ENCODE measurements at places on chromosomes 5 and 9.

- DNase-seq, result no peak
Observed at GRCh38 chr5:612498-613424, 621 bp downstream of the CEP72 start.

- DNase-seq, result no peak
Observed at GRCh38 chr5:147576646-147577535, 67.0 kb upstream of the DPYSL3 start.

DNA sequence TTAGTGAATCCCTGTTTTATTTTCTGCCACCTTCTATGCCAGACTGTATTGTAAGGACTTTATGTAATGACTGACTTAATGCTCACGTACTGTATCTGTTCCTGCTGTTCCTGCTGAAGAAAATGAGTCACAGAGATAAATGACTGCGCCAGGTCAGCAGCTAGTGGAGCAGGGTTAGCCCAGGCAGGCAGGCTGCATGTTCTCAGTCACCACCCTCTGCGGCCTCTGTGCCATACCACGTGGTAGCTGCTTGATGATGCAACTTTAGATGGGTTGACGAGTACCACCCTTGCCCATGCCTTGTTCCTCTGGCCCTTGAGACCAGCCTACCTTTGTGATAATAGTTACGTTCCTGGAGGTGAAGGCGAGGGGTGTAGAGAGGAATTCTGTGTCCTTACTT, 161.9 kb downstream of the TRIO start:
- no peak for DNase-seq

DNA sequence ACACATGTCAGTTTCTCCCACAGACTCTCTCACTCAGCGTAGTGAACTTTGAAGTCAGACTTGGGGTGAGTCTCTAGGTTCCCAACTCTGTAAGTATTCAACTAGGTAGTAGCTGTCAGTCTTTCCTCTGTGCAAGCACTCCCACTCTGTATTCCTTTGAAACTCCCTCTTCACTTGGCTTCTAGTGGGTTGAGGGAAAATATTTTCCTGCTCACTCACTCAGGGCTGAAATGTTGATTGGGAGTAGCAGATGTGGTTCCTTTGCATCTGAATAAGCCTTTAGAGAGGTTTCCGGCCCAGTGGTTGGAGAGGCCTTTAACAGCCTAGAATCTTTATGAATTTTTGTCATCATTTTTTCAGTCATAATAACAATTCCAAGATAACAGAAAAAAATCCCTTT, 18.1 kb upstream of the ARRDC3 start:
- DNase-seq, result no peak

DNA sequence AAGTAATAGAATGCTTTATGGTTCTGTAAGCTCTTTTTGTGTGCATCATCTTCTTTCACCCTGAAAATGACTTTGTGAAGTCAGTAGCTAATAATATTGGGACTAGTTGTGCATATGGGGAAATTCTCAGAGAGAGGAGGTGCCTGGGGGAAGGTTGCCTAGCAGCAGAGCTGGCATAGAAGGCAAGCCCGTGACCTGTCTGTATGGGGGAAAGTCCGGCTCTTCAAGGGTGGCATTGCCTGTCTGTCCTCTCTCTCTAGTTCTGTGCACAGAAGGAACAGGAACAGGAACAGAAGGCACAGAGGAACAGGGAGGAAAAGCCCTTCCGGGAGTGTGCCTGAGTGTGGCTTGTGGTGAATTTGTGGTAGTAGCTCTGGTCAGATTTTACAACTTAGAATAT, 33.1 kb downstream of the SH3GL2 start:
- no peak for DNase-seq

- no peak for DNase-seq
Observed at GRCh38 chr9:32398207-32398606, 13.8 kb downstream of the ACO1 start.

GRCh38 chr9:8133606-8134005, 334.0 kb upstream of the DMAC1 start:
- no peak for DNase-seq

- DNase-seq, result no peak
Observed at GRCh38 chr5:76273206-76273885, 129.7 kb upstream of the IQGAP2 start.

GRCh38 chr9:14212697-14213420, 101.1 kb downstream of the NFIB start:
- DNase-seq, result no peak

DNA sequence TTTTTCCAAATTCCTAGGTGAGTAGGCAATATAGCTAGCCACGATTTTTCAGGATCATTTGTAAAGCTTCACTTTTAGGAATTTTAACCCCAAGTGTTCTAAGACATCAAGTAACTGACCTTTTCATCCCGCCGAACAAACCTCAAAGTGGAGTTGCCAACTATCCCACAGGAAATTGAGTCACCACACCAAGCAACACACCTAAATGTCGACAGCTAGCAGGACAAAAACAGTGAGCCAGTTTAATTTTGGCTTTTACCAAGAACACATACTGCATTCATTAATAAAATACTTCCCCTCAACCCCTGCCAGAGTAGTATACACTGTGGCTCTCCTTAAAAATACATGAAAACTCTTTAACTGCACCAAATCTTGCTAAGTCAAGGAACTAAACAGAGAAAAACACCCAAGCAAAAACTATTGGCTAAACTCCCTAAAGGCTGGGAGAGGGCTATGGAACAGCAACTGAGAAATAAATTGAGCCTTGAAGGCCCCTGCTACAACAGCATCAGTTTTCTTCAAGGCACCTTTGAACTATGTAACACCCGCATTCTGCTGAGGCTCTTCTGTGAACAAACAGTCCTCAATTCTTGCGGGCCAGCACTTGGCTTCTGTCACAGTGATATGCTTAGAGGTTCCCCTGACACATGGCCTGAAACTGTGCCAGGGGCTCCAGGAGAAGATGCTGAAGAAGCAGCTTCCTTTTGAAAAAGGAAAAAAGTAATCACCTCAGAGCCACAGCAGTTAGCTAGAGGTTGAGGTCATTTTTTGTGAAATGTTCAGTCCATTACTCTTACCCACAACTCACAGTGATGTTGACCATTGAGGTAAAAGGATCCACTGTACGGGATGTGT, 459.6 kb downstream of the RAB3C start:
- no peak for DNase-seq

DNA sequence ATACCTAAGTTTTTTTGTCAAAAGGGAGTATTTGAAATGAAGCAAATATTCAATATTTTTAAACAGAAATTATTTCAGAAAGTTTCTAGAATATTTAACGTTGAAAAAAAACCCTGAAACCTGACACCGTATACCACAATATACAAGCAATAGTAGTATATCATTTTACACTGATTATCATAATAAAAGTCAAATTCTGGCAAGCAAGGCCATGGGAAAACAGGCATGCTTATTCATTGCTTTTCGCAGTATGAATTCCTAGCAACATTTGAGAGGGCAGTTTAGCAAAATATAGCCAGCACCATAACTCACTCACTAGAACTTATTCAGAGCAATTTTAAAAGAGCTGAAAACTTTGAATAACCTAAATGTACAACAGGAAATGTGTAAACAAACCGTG, 46.1 kb downstream of the ERAP1 start:
- no peak for DNase-seq

DNA sequence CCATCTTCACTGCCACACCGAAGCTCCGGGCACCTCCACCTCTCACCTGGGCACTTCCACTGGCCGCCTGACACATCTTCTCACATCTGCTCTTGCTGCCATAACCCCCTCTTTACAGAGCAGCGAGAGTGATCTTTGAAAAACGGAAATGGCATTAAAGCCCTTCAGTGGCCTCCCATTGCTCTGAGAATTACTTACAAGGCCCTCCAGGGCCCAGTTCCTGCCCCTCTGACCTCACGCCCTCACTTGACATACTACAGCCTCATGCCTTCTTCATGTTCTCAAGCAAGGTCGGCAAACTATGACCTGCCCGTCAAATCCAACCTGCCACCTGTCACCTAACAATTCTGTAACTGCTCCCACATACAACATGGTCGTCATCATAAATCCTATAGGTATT, 187.3 kb downstream of the NR3C1 start:
- DNase-seq, result no peak

GRCh38 chr5:2740051-2740875, 11.2 kb downstream of the IRX2 start:
- DNase-seq, result no peak

GRCh38 chr5:55935371-55935770, 59.4 kb downstream of the IL6ST start:
- no peak for DNase-seq

DNA sequence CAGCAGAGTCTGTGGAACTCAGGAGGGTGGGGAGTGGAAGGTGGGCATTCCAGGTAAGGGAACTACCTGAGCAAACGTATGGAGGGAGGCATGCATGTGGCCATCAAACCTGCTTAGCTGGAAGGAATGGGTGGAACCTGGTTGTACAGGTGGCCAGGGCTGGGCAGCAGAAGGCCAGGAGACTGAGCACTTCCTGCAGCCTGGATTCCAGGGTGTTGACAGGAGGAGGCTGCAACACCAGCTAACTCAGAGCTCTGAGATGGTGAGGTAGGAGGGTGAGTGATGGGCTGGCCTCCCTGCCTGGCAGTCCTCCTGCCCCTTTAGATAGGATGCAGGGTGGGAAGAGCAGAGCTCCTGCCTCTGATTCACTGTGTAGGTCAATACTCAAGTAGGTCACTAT, 92.5 kb upstream of the CPEB4 start:
- DNase-seq, result no peak

DNA sequence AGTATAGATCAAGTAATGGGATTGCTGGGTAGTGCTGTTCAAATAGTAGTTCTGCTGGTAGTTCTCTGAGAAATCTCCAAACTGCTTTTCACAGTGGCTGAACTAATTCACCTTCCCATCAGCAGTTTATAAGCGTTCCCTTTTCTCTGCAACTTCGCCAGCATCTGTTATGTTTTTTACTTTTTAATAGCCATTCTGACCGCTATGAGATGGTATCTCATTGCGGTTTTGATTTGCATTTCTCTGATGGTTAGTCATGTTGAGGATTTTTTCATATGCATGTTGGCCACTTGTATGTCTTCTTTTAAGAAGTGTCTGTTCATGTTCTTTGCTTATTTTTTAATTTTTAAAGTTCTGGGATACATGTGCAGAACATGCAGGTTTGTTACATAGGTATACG, 279.2 kb upstream of the NREP start:
- DNase-seq, result no peak

GRCh38 chr9:105236261-105236660, 8.2 kb upstream of the SLC44A1 start:
- DNase-seq, result no peak

- no peak for DNase-seq
Observed at GRCh38 chr9:98774746-98775145, 21.6 kb downstream of the ANKS6 start.

DNA sequence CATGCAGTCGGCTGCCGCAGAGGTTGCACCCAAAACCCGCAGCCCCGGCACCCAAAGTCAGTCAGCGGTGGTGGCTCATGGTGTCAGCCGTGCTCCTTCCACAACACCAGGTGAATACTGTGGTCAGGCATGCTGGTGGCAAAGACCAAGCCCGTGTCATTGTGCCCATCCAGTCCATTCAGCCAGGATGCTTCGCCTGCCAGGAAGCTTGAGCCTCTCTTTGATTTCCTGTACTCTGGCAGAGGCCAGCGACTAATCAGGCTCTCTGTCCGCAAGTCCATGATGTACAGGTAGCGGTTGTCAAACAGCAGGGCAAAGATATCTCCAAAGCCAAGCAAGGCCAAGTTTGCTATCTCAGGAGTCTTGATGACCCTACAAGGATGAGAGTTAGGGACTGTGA, 28.7 kb downstream of the FBXW2 start:
- DNase-seq, result no peak

GRCh38 chr5:140181002-140181483, 6.1 kb downstream of the CYSTM1 start:
- DNase-seq, result no peak

DNA sequence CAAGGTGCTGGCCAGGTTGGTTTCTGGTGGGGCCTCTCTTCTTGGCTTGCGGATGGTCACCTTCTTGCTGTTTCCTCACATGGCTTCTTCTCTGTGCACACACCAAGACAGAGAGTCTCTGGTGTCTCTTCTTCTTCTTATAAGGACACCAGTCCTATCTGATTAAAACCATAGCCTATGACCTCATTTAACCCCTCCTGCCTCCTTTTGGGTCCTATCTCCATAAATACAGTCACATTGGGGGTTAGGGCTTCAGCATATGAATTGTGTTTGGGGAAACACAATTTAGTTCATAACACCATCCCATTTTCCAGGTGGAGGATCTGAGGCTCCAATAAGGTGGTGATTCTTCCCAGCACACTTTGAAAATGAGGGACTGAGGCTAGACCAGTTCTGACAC, 80.4 kb downstream of the SPRY4 start:
- no peak for DNase-seq

GRCh38 chr5:149254506-149254905, 17.2 kb upstream of the AFAP1L1 start:
- DNase-seq, result no peak

- DNase-seq, result no peak
Observed at GRCh38 chr5:17315710-17316221, 98.3 kb downstream of the BASP1 start.

DNA sequence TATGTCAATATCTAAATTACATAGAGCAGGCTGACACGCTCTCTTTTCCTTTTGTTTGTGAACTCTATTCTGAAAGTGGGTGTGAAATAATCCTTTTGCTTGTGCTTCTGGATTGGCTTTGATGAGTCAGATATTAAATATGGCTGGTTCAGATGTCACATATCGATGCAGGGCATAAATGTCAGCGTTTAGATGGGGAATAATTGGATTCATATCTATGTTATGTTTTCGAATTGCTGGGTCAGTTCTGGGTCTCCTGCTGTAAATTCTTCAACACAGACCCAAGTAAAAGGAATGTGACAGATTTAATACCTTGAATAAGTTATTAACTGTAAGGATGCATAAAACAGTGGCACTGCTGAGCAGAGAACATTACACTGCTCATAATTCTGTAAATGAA, 118.7 kb upstream of the SNX2 start:
- DNase-seq, result no peak

GRCh38 chr5:33049842-33050241, 338.7 kb downstream of the NPR3 start:
- DNase-seq, result no peak

- DNase-seq, result no peak
Observed at GRCh38 chr9:95857124-95857523, 18.4 kb upstream of the ERCC6L2 start.

DNA sequence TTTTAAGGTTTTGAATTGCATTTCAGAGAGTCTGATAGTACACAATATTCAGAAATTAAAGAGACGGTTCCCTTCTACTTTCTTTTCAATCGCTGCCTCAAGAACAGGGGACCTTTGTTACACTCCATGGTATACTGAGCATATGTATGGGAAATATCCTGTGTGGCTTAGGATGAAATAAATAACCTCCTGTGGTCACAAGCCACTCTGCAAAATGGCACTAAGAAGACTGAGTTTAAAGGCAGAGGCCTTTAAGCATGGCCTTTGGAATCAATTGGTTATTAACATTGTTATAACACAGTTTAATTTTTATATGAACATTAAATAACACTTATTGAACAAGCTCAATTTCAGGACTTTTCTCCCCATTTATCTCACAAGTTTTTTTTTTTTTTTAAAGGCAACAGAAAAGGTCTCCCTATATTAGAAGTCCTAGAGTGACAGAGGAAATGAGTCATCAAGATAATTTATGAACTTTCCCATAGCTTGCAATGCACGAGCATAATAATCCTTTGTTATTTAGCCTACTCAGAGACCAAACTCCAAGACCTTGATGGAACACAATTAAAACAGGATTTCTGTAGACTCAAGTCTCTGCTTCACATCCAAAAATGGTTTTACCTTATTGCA, 341.9 kb downstream of the TMEM167A start:
- DNase-seq, result no peak

- no peak for DNase-seq
Observed at GRCh38 chr9:14440062-14440461, 126.1 kb upstream of the NFIB start.
